MM.1S (cell line): ENCODE measurements at places on chromosomes 5 and 9.
A peak's percentile ranks its signal among the peaks of the same experiment; 100 is the strongest.

- no peak for DNase-seq
Measured at GRCh38 chr9:27591093-27591492, 17.8 kb upstream of the C9orf72 start.

DNA sequence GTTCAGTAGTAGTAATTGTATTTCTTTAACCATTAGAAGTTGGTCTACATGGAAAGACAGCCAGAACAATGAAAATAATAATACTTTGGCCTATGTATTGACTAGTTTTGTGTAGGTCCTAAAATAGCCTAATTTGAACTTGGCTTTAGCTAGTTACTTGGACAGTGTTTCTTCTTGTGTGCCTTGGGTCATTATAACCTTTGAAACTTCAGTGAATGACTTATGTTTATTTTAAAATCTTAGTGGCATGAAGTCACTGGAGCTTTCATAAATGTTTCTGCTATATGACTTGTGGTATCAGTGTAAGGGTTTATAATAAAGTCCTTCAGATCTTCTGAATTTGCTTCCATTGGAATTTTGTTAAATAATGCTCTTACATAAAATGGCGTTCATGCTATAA lies 2.6 kb upstream of the FAM120AOS start:
- DNase-seq, result no peak

DNA sequence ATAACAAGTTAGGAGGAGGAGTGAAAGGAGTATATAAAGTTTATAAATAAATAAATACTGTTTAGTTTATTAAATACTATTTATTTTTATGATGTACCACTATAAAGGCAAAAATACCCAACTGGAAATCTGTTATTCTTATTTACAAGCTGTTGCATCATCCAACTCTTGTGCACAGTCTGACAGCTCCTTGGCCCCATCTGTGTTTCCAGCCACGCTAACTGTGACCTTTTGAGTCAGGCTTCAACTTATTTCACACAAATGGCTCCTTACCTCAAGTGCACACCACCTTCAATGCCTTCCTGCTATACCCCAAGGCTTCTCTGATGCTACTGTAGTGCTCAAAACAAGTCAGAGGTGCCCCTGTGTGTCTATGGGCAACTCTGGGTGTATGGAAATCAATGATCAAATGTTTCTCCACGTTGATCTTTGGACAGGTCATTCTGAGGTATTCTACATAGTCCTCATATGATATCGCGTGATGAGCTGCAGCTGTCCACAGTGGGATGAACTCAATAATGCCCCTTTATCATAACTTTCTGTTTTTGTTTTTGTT lies 303.2 kb upstream of the GRAMD2B start:
- DNase-seq, result no peak

- DNase-seq, result peak; percentile 24
Measured at GRCh38 chr9:100555471-100555870, 22.4 kb upstream of the CAVIN4 start.

DNA sequence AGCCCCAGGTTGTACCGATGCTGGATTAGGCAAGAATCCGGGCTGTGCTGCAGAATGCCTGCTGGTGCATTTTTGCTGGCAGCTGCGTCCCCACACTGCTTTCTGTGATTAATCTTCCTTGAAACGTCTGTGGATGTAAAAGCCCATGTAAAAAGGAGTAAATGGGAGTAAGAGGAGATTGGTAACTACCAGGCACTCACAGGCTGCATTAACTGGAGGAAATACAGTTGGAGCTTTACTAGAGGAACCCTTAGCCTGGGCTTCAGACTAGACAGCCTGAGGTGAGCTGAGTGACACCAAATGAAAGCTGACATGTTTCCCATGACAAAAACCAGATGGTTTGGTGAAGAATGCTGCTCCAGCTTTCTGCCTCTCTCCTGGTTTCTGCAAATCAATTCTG lies 190.4 kb upstream of the GAS1 start:
- no peak for DNase-seq

DNA sequence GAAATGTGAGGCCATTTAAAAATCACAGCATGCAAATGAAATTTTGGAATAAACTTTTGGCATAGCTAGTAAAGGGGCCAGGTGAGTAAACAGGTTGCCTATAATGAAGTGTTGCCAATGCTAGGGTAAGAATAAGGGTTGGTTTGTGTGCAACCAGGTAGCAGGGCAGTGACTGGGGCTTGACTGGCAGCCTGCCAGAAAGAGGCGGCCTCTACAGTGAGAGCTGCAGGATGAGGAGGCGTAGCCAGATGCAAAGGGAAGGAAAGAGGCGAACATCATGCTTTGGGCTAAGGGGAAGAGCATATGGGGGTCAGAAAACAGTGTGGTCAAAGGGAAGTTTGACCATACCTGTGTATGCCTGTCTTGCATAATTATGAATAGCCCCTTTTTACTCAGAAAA lies 70.6 kb downstream of the MAST4 start:
- no peak for DNase-seq

DNA sequence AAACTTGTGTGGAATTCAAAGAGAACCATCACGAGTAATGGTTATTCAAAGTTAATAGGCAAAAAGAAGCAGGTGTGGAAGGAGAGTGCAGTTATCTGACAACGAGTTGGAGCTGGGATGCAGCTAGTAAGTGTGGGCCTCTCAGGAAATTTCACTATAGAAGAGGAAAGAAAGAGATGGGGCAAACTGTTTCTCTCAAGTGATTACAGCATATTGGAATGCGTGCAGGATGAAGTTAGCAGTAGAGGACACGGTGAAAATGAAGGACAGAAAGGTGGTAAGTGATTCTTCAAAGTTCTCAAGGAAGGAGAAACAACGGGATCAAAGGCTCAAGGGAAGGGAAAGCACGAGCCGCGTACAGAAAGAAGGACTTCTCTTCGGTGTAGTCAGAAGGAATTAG lies 84.0 kb downstream of the ADAMTS12 start:
- no peak for DNase-seq

DNA sequence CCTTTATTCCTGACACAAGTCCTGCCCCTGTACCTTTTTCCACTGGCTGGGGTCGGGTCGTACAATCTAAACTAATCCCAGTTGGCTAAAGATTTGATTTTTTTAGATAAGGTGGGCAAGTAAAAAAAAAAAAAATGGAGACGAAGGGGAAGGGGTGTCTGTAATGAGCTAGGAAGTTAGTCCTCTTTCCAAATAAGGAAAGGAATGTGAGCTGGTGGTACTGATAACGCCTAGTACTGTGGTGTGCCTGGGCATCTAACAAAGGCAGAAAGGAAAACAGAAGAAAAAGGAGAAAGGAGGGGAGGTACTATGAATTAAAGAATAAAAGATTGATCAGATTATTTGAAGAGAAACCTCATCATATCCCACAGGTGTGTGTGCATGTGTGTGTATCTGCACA lies 21.3 kb downstream of the PRDM9 start:
- DNase-seq, result no peak

GRCh38 chr9:72978744-72979143 lies 25.9 kb upstream of the ALDH1A1 start:
- no peak for DNase-seq

- no peak for DNase-seq
Measured at GRCh38 chr5:139639619-139640380, 8.3 kb upstream of the CXXC5 start.

GRCh38 chr5:133489632-133490031 lies 122.7 kb downstream of the FSTL4 start:
- DNase-seq, result peak; percentile 74

GRCh38 chr5:963310-963672 lies 45.3 kb upstream of the NKD2 start:
- no peak for DNase-seq
